Mucosa of descending colon (tissue), 3 donors: ENCODE measurements at places on chromosomes 5 and 9.

GRCh38 chr5:178350361-178351220 is 118.0 kb upstream of the PHYKPL start:
- DNase-seq: no peak

GRCh38 chr9:89038382-89039103 is 47.3 kb downstream of the S1PR3 start:
- no peak for DNase-seq

- DNase-seq: no peak
Measured at GRCh38 chr9:25449503-25449902, 228.7 kb downstream of the TUSC1 start.

GRCh38 chr5:154078272-154078671 is 39.5 kb downstream of the MFAP3 start:
- no peak for DNase-seq
